ENCODE measurements at places on chromosomes 13 and 19.

- DNase-seq, result no peak
Observed at GRCh38 chr19:4847190-4847973, 15.9 kb upstream of the TICAM1 start.

GRCh38 chr13:27854606-27855005 is 62.3 kb downstream of the GSX1 start:
- DNase-seq, result no peak

- DNase-seq, result no peak
Observed at GRCh38 chr19:10899151-10899653, 27.8 kb downstream of the CARM1 start.

DNA sequence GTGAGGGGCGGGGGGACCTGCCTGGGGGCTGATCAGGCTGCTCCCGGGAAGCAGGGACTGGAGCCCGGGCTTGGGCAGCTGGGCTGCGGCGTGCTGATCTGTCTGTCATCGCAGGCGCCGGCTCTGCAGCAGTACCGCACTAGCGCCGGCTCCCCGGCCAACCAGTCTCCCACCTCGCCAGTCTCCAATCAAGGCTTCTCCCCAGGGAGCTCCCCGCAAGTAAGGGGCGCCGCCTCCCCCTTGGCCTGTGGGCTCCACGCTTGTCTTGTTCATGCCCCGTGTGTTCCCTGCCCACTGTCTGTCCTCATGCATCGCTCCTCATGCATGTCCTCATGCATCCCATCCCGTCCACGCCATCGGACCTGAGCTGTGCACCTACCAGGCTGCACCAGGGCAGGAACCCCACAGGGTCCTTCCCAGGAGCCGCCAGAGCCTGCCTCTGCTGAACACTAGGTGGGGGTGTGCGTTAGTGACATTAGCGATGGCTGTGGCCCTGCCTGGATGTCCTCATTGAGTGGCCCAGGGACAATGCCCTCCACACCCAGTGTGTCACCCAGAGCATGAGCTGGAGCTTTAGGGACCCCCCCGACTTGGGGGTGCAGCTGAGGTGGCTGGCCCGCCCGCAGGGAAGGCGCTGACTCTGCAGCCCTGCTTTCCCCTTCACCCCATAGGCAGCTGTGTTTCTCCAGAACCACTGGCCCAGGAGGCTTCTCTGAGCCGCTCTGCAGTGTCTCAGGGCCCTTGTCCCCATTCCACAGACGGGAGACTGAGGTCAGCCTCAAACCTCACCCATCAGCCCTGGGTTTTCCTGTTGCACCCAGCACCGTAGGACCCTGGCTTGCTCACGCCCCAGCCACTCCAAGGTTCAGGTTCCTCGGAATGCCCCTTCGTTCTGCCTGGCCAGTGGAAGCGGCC is 19.5 kb downstream of the COMP start:
- DNase-seq, result no peak

- DNase-seq, result peak; percentile 50
Observed at GRCh38 chr19:35030257-35031071, at the start of gene SCN1B. Gene SCN1B, plus strand, starts transcription at chr19:35030470. Its CDS starts 351 bp downstream, at chr19:35030821.

DNA sequence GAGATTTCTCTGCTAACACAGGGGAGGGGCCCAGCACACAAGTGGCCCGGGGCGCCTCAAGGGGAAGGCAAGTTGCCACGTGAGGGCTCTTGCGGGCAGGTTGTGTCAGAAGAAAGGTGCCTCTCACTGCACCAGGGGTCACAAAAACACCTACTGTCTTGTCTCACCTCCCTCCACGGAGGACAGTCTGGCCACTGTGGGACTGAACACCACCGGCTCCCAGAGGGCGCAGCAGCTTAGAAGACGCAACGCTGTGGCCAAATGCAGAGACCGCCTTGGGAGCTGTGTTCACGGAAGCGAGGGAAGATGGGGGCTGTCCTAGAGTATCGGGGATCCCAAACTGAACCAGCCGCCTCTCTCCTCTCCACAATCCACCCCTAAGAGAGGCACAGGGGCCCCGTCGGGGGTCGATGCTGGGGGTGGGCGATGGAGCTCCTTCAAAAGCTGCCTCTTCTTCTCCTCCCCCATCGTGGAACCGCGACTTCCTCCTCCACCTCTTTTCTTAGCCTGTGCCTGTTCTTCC is 177.5 kb downstream of the FOXO1 start:
- no peak for DNase-seq

GRCh38 chr19:34220472-34221063 is 33.8 kb upstream of the GARRE1 start:
- peak; percentile 32 for DNase-seq

GRCh38 chr13:76300688-76301087 is 585.5 kb downstream of the KCTD12 start:
- no peak for DNase-seq

DNA sequence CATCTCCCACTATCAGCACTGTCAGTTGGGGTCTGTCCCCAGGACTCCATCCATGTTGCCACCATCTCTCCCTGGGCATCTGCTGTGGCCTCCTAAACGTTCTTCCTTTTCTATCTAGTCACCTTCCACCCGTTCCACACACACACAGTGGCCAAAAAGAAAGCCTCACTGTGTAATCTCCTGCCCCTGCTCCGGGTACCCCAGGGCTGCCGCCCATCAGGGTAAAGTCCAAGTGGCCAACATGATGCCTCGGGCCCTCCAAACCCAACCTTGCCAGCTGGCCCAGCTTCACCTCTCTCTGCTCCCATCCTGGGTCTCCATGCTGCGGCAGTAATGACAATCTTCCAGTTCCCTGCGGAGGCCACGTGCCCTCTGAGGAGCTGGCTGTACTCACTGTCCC is 29.4 kb upstream of the PEG3 start:
- DNase-seq, result no peak

- DNase-seq, result no peak
Observed at GRCh38 chr13:100917011-100917410, 242.4 kb upstream of the TMTC4 start.

DNA sequence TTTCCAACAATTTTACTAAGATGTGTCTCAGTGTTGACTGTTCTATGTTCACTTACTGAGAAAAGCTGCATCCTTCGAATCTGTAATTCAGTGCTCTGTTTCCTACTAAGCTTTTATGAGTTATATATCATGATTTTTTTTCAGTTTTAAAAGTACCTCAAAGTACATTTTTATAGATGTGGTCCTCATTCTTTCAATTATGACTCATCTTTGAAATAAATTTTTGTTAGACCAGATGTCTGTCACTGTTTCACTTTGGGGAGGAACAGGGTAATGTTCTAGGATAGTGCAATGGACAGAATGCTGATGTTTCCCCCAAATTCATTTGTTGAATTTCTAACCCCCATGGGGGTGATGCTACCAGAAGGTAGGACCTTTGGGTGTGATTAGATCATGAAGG is 74.8 kb downstream of the NALCN start:
- DNase-seq, result no peak

DNA sequence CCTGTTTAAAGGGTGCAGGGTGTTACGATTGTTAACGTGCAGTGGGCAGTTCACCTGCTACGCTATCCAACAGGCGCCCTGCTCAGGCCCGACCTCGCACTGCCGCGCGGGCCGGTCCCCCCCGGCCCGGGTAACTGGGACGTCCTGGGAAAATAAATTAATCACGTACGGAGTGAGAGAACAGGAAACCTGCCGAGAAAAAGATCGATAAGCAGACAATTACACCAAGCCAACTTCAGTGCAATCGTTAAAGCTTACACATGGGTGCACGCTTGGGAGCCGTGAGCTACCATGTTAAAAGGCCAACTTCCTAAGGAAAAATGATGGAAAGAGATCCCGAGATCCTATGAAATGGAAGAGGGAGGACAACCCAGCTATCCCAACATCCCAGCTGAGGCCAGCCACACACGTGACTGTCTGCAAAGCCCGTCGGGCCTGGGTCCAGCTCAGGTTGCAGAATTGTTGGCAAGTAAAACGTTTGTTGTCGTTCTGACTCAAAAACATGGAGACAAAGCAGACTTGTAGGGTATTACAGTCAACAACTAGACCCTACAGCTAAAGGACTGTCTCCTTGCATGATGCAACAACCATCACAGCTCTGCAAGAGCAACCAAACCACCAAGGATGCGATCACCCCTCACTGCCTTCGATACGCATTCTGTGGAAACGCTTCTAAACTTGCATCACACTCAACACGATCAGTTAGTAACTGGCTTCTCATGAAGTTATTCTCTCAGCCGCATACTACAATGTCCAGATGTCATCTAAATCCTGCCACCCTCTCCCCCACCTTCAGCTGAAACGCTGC is 741 bp upstream of the TUBGCP3 start:
- DNase-seq, result no peak

GRCh38 chr13:83221256-83221655 is 661.0 kb downstream of the SLITRK1 start:
- no peak for DNase-seq

DNA sequence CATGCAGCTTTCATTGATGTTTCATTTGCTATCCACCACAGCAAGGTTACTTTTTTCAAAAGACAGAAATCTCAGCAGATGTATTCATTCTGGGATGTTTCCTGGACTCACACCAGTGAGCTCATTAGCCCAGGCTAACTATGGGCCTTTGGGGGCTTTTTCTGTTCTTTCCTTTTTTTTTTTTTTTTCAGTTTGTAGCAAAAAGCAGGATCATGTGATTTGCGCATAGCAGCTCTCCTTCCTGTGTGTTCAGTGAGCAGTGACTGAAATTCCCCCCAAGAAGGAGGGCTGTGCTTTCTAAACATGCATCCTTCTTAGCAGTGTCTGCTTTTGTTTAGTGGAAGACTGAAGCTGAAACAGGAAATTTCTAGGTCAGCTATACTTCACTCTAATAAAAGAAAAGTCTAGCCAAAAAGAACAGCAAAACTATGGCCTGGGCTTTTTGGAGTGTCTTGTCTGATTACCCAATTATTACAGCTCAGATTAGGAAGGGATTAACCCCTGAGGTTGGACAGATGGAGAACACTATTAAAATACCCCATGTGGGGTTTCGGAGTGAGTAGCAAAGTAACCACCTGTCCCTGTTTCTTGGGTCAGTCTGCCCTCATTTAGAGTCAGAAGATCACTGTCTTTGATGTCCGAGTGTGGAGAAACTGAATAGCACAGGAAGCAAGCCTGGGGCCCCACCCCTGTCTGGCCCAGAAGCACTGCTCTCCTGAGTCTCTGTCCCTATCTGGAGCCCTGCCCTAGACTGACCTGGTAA is 8.9 kb upstream of the AMER2 start:
- no peak for DNase-seq

DNA sequence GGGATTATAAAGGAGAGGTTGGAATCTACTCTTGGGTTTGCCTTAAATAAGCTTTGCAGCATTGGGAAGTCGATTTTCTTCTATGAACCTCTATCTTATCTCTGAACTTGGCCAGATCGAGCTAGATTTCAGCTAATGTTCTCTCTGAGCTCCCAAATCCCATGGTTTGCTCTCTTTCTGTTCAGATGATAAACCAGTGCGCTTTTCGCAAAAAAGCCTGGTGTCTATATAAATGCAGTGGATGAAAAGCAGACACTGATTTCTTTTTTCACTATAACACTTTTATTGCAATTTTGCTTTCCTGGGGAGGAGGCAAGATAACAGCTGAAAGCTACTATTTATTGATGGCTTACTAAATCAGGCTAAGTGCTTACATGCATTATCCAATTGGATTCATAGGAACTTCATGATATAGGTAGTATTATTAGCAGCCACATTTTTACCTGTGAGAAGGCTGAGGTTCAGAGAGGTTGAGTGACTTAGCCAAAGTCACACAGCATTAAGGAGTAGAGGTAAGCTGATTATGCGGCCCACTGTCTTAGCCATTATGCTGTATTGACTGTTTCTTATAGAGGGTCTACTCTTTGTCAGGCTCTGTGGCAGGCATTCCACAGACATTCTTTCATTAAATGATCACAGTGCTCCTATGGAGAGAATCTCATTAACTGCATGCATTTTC is 58.9 kb downstream of the RFC3 start:
- no peak for DNase-seq

GRCh38 chr13:54183728-54184127 is 1155.1 kb downstream of the OLFM4 start:
- no peak for DNase-seq

DNA sequence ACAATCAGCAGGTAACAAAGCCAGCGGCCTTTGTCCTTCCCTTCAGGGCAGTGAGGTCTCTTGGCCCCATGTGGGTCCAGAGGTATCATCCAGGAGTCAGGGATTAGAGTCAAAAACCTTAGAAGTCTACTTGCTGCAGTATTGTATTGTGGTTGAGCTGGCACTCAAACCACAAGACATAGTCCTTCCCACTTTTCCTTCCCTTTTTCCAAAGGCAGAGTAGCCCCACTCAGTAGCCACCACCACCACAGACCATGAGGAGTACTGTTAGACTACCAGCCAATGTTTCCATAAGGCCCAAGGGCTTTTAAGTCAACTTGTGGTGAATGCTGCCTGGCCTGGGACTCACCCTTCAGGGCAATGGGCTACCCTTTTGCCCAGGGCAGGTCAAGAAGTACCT is 27.1 kb upstream of the CCNA1 start:
- no peak for DNase-seq

- no peak for DNase-seq
Observed at GRCh38 chr19:17393002-17393401, 994 bp downstream of the CCDC194 start.

DNA sequence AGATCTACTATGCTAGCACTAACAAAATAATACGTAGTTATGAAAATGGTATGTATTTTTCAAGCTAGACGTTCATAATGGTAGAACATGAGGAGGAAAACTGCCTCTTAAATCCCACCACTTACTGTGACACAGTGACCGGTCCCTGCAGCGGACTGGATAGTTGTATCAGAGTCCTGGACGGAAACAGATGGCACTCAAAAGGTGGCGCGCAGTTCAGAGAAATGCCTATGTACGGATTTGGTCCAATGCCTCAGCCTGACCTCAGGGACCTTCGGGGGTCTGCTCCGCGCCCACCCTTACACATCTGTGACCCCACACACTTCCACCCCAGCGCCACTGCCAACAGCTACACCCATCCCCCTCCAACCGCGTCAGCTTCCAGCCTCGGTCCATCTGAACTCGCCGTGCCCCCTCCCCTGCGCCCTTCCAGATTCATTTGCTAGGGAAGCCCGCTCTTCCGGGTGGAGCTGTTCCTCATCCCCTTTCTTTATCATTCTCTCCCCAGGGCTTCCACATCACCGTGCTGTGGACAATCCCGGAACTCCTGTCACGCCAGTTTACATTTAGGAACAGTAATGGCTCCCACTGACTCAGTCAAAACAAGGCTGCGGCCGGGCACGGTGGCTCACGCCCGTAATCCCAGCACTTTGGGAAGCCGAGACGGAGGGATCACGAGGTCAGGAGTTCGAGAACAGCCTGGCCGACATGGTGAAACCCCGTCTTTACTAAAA is 792 bp upstream of the LENG8 start:
- DNase-seq, result no peak

DNA sequence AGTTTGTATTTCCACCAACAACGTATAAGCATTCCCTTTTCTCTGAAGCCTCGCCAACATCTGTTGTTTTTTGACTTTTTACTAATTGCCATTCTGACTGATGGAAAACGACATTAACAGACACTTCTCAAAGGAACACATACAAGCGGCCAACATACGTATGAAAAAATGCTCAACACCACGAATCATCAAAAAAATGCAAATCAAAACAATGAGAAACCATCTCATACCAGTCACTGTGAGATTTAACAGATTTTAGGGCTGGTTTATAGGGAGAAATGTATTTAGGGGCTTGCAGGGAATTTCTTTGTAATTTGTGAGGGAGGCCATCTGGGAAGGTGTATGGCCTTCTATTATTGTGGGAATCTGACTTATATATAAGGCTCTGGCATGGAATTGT is 2.8 kb upstream of the DZIP1 start:
- no peak for DNase-seq

All from activated CD4-positive, alpha-beta T cell treated with anti-CD3 and anti-CD28 coated beads for 1 hour (primary cell).